Stimulated activated CD4-positive, alpha-beta T cell treated with anti-CD3 and anti-CD28 coated beads, Interleukin-1b, Interleukin-23, amount 100 ng/mL, for 1 hour (primary cell): ENCODE measurements at places on chromosomes 5 and 9.

GRCh38 chr5:133332439-133333024, 279.8 kb downstream of the FSTL4 start:
- DNase-seq = no peak

DNA sequence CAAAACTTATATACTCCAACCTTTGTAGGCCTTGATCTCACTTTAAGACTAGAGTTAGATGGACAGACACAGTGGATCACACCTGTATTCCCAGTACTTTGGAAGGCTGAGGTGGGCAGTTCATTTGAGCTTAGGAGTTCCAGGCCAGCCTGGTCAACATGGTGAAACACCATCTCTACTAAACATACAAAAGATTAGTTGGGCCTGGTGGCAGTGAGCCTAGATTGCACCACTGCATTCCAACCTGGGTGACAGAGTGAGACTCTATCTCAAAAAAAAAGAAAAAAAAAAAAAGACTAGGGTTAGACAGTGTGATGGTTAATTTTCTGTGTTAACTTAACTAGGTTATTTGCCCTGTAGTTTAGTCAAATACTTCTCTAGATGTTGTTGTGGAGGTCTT, 74.1 kb downstream of the CFAP95 start:
- no peak for DNase-seq

- DNase-seq = no peak
Observed at GRCh38 chr5:173967241-173967640, 21.7 kb upstream of the C5orf47 start.

GRCh38 chr5:107977550-107978071, 306.9 kb upstream of the EFNA5 start:
- DNase-seq = no peak

DNA sequence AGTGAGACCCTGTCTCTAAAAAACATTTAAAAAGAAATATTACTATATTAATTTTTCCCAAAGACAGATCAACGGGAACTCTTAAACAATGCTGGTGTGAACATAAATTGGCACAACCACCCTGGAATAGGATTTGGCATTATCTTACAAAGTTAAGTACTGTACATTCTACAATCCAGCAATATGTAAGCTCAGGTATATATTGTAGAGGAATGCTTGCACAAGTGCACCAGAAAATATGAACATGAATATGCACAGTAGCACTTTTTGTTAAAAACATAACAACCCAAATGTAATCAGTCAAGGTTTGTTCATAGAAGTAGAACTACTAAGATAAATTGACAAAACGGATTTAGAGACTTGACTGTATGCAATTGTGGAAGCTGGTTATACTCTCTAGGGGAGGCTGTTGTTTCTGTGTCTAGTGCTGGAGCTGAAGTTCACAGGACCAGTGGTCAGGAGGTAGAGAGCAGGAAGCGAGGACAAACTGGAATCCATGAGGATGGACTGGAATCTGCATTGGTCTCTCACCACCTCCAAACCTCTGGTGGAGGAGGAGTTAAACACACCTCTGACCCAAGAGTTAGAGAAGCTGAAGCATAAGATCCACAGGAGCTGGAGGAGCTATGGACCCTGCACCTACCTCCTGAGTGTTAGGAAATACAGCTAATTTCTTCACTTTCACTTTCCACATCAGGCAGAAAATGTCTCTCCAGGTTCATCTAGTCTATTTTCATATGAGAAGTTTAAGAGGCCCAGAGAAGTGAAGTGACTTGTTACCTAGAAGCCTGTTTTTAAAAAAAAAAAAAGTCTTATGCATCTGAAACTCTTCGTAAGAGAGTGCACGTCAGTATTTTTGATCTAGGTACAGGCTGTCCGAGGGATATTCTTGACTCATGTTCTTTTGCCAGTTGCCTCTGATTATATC, 20.3 kb upstream of the RIC1 start:
- DNase-seq = no peak

DNA sequence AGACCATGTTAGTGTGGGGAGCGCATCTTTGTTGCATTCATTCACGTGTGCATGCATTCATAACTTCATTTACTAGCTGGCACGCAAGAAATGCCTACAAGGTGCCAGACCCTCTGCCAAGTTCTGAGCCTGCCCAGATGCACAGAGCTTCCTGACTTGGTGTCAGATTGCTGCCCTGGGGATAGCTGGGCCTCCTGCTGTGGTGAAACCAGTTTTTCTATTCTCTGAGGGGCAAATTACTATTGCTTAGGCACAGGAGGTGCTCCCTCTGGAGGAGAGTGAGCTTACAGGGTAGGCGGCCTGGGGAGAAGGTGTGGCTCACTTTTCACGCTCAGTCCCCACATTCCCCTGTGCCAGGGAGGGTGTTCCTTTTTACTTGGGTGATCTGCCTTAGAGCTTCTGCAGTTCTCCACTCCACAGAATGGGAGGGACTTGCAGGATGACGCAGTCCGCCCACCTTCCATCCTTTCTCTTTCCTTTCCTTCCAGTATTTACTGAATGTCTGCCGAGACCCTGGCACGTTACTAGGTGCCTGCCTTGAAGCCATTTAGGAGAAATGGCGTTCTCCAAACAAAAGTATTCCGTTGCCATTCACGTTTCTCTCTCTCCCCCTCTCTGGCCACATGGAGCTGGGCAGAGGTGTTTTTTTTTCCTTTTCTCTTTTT, 27.9 kb upstream of the CTNNA1 start:
- no peak for DNase-seq

DNA sequence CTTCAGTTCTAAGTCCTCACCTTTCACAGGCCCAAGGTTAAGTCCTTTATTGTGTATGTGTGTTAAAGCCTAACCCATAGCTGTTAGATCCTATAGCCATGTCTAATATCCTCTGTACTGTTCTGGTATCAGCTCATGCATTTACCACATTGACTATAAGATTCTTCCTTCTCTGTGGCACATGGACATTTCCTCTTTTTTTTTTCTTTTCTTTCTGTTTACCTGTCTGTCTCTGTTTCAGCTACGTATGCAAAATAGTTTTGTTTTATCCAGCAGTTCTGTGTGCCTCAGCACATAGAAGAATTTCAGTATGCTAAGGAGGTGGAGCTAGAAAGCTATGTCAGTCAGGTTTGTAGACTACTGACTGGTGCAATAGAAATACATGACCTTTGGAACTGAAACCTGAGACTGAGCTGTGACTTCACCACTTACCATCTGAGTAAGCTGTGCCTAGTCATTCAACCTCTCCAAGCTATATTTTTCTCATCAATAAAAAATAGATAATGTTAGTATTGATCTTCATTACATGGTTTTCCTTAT, 155.6 kb upstream of the VLDLR start:
- no peak for DNase-seq

DNA sequence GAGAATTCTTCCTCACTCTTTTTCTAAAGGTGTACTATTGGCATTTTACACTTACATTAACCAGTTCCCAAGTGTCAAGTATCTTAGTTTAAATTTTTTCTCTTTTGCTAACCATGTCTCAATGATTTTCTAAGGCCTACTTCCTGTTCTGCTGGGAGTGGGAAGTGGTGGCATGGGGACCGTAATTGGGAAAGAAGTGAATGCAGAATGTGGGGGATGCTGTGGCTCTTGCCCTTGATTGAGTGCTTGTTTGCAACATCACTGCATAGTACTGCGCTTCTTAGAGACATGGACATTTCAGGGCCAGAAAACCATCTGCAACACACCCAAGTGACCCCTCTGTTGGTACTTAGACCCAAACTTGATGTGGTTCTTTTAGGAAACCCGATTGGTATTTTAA, 32.8 kb downstream of the MRRF start:
- DNase-seq = no peak

DNA sequence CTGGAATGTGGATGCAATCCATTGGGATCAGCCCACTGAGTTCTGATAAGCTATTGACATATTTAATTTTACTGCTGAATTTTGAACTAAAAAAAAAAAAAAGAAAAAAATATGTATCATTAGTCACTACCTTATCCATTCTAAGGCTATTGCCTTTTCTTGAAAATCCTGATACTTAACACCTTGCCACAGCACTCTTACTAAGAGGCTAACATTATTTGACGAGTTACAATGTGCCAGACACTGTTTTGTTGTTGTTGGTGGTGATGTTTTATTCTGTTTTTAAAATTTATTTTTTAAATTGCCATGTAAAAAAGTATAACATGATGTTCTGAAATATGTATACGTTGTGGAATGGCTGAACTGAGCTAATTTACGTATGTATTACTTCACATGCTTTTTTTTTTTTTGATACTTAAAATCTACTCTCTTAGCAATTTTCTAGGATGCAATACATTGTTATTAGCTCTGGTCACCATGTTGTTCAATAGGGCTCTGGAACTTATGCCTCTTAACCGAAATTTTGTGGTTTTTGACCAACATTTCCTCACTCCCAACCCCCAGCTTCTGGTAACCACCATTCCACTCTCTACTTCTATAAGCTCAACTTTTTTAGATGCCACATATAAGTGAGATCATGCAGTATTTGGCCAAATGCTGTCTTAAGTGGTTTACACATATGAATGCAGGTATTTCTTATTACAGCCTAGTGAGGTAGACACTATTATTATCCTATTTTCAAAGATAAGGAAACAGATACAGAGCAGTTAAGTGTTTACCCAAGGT, 134.8 kb upstream of the PCA3 start:
- no peak for DNase-seq

- DNase-seq = no peak
Observed at GRCh38 chr5:149913436-149914419, 30.9 kb downstream of the PDE6A start.

- DNase-seq = no peak
Observed at GRCh38 chr5:89407054-89407453, 524.1 kb upstream of the MEF2C start.

GRCh38 chr5:96660971-96661854, 963 bp upstream of the CAST start:
- DNase-seq = no peak

DNA sequence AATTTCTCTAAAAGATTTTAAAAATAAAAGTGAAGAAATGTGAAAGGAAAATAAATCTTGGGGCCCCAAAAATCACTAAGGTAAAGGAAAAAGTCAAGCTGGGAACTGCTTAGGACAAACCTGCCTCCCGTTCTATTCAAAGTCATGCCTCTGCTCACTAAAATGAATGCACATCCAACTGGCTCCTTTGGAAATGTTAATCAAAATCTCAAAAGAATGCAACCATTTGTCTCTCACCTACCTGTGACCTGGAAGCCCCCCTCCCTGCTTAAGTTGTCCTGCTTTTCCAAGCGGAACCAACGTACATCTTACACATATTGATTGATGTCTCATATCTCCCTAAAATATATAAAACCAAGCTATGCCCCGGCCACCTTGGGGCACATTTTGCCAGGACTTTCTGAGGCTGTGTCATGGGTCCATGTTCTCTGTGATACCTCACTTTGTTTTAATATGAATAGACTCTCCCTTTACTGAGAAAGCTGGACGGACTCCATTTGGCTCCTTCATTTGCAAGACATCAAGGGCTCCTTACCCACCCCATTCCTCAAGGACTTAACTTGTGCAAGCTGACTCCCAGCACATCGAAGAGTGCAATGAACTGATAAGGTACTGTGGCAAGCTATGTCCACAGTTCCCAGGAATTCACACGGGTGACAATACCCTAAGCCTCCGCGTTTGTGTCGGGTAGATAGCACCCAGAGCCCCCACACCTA, 164.3 kb downstream of the SMC2 start:
- no peak for DNase-seq

GRCh38 chr5:93246090-93246855, 334.7 kb downstream of the NR2F1-AS1 start:
- DNase-seq = no peak

GRCh38 chr9:128275198-128276007, at the start of gene GOLGA2:
Gene GOLGA2, minus strand, starts transcription at chr9:128276007. Its CDS starts 31 bp downstream, at chr9:128275976.
- DNase-seq = no peak

- DNase-seq = no peak
Observed at GRCh38 chr9:2116073-2116472, 100.9 kb downstream of the SMARCA2 start.

- peak; percentile 3 for DNase-seq
Observed at GRCh38 chr5:180208435-180209081, 453 bp downstream of the RASGEF1C start.

DNA sequence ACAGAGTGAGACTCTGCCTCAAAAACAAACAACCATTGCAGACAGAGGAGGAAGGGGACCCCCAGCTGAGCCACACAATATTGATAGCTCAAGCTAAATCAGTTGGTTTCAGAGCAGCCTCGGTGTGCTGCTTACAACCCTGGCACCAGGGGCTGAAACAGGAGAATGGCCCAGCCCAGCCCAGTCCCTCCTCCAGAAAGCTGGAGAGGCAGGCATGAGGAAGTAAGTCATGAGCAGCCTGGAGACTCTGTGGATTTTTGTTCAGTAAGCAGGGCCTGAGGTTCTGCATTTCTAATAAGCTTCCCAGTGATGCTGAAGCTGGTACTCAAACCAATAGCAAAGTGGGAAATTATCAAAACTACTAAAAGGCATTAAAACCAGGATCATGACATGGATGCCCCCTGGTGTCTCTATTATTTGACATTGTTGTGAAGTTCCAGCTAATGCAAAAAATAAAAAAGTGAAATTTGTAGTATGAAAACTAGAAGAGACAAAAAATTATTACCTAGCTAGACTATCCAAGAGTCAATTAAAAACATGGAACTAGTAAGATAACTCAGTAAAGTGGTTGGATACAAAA, 14.2 kb downstream of the PRRT1B start:
- no peak for DNase-seq

- no peak for DNase-seq
Observed at GRCh38 chr5:149561848-149562247, 10.6 kb upstream of the CSNK1A1 start.

- no peak for DNase-seq
Observed at GRCh38 chr5:54703565-54704255, 186.2 kb downstream of the SNX18 start.

GRCh38 chr5:143216211-143216610, 187.3 kb downstream of the NR3C1 start:
- no peak for DNase-seq

- DNase-seq = no peak
Observed at GRCh38 chr9:82599336-82599949, 463.5 kb downstream of the RASEF start.

GRCh38 chr5:166262395-166262794, 2029.0 kb upstream of the WWC1 start:
- no peak for DNase-seq

GRCh38 chr9:112009656-112010055, 113.0 kb downstream of the UGCG start:
- no peak for DNase-seq

- no peak for DNase-seq
Observed at GRCh38 chr9:133488686-133489252, 9.9 kb upstream of the SLC2A6 start.

DNA sequence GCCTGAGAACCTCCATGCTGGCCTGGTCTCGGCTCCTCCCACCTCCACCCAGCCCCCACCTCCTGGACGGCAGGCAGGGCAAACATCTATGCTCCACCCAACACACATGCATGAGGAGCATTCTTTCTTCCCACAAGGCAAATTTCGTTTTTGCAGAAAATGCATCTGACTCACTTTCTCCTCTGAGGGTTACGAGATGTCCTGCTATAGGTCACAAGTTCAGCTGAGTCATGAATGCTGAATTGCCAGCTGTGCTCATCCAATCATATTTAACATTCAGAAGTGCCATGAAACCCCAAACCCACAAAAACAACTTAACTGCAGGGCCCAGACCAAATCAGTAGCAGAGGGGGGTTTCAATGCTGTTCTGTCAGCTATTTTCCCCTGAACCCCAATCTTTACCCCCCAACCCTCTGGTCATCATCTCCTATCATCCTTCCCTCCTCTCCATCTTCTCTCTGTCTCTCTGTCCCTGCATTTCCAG, 39.0 kb upstream of the OSMR start:
- DNase-seq = no peak
